ENCODE measurements at places on chromosomes 7 and 10. TPM values are rescaled to one million over a fixed set of nuclear protein-coding genes. Genes with fewer than 3 reads are reported as not detected.

The TMEM176A gene
- 26.1 TPM for total RNA-seq

The KIF11 gene
- total RNA-seq, result 0.59 TPM

The IFIT5 gene
- 11.5 TPM for total RNA-seq

DNA sequence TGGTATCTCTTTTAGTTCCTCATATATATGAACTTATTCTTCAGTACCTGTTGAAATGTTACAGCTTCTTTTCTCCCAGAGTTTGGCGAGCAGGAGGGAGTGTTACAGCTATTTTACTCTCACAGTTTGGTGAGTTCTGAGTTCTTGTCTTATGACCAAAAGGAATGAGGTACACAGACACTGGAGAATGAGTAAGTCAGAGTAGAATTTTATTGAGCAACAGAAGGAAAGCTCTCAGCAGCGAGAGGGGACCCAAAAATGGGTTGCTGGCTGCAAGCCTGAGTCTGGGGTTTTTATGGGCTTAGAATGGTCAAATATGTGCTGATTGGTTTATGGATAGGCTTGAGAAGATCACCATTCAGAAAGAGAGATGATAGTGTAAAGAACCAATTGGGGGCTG is 175.2 kb downstream of the CDK14 start:
- no peak for DNase-seq

DNA sequence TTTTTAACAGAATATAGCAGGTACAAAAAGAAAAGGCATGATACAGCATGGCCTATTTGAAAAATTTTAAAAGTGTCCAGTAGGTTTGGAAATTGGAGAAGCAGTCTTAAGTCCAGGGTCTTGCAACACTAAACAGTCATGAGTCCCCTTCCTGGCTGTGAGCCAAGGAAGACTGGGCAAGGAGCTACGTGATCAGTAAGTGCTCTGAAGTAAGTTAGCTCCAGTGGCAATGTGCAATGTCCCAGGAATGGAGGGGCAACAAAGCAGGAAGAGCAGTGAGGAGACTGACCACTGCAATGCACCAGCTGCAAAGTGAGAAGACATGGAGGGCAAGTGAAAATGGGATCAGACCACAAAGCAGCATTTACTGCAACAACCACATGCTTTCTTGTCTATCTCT is 72.9 kb upstream of the GRID1 start:
- no peak for DNase-seq

GRCh38 chr7:93378131-93378760 is 146.1 kb downstream of the VPS50 start:
- no peak for DNase-seq

DNA sequence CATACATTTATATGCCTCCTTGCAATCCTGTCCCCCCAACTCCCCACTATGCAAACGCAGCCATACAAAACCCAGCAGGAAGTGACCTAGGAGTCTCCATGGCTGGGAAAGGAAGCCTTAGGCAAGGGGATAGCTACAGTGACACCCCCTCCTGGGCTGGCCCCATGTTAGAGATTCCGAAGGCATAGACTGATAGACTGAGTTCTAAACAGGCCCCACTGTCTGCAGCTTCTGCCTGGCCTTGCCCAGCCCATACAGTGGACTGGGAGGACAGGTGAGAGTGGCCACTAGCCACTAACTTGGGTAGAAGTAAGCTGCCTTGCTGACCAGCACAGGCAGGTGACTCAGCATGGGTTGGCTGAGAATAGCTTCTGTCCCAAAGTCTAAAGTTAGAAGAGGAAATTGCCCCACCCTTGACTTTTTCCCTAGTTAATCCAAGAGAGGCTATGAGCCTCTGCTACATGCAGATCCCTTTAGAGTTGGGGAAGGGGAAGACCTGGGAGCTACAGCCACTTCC is 106.3 kb downstream of the C10orf105 start:
- DNase-seq, result no peak

GRCh38 chr10:122884166-122884565 is 4.8 kb upstream of the FAM24B start:
- no peak for DNase-seq

DNA sequence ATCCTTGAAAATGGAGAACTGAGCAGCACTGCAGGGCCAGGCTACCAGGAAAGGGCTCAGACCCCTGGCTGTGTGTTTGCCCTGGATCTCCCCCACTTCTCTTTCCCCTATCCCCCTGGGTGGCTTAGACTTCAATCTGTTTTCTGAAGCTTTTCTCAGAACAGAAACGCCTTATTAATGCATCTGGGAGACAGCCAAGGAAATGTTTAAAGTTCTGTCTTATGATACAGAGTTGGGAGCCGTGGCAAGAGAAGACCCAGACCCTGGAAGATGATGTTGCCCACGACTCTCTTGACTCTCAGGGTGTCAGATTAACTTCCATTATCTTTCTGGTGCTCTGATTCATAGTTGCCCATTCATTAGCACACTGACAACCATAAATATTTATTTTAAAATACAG is 107.1 kb downstream of the EBLN1 start:
- no peak for DNase-seq

DNA sequence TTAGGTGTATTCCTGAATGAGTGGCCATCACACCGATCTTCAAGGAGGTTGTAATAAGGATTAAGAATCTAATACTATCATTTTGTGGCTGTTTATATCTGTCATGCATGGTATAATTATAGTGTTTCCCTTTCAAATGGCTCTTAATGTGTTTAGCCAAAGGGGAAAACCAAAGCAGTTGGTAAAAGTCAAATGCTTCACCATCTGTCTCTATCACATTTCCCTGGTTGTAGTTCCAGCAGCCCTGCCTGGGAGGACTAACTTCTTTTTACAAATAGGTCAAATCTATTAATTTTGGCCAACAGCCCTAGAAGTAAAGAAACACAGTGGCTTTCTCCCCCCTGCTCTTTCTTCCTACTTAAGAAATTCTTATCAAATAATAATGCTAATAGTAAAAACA is 56.7 kb downstream of the ZNF365 start:
- DNase-seq, result no peak

GRCh38 chr7:44959433-44959951 is 19.3 kb downstream of the MYO1G start:
- no peak for DNase-seq

DNA sequence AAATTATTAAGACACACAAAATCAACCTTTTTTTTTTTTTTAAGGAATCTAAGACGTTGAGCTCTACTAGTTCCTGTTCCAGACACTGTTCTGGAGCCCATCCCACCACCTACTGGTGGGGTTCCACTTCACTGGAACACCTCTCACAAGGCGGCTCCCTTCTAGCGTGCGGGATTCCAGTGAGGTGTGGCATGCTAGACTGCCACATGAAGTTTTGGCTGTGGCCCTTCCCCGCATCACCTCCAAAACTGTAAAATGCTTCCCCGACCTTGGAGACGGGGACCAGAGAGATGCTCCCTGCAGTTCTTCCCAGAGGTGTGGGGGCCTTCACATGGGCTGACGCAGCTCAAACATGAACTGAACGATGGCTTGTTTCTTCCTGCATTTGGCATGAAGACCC is 12.6 kb downstream of the FAM53B start:
- no peak for DNase-seq

- no peak for DNase-seq
These were observed 80.5 kb downstream of the FAM13C start for GRCh38 chr10:59281861-59282260.

DNA sequence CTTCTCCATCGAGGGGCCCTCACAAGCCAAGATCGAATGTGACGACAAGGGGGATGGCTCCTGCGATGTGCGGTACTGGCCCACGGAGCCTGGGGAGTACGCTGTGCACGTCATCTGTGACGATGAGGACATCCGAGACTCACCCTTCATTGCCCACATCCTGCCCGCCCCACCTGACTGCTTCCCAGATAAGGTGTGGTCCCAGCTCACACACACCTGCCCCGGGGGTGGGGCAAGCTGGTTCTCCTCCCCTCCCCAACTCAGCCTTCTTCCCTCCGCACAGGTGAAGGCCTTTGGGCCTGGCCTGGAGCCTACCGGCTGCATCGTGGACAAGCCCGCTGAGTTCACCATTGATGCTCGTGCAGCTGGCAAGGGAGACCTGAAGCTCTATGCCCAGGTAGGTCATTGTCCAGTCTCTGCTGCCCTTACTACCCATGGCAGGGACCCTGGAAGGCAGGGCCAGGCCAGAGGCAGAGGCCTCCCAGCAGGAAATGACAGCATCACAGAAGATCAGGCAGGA is 11.0 kb downstream of the FLNC start:
- no peak for DNase-seq

GRCh38 chr10:102133373-102134195 is 744 bp downstream of the PPRC1 start:
- peak; percentile 91 for DNase-seq
